ENCODE measurements at places on chromosomes 4 and X.
A peak's percentile ranks its signal among the peaks of the same experiment; 100 is the strongest.

DNA sequence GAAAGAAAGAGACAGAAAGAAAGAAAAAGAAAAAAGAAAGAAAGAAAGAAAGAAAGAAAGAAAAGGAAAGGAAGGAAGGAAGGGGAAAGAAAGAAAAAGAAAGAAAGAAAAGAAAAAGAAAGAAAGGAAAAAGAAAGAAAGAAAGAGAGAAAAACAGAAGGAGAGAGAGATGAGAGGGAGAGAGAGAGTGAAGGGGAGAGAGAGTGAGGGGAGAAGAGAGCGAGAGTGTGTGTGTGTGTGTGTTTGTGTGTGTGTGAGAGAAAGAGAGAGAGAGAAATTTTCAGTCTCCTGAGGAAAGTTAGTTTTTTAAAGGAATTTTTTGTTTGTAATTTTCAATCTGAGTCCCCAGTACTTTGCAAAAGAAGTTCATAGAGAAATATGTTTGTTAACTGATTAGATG lies 504.1 kb upstream of the POU3F4 start:
- no peak for DNase-seq

GRCh38 chr4:9849538-9849920 lies 68.1 kb downstream of the DRD5 start:
- DNase-seq, result no peak

DNA sequence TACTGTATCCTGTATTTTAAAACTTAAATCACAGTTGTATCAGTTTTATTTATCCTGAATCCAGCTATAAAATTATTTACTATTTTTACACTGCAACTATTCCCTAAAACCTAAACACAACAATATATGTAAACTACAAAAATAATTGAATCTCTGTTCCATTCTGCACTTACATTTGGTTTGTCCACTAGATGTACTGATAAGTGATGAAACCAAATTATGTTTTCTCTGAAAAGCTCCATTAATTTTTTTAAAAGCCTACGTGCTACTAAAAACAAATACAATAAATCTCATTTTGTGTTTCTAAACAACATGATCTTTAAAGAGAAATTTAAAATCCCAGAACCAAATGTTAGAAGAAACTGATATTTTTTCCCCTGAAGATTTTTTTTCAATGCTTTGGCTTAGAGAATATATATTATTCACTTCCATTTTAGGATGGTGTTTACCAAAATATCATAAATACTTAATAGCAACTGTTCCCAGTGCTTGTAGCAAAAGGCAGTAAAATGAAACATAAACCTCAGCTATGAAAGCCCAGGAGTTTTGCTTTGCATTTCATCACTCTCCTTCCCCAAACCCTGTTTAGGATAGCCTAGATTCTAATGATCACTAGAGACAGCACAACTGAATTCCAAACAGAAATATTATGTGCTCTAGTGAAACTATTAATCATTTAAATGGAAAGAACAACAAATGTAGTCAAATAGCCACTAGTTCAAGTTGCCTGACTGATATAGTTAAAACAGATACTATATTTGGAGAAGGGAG lies 19.7 kb downstream of the ANTXR2 start:
- no peak for DNase-seq

DNA sequence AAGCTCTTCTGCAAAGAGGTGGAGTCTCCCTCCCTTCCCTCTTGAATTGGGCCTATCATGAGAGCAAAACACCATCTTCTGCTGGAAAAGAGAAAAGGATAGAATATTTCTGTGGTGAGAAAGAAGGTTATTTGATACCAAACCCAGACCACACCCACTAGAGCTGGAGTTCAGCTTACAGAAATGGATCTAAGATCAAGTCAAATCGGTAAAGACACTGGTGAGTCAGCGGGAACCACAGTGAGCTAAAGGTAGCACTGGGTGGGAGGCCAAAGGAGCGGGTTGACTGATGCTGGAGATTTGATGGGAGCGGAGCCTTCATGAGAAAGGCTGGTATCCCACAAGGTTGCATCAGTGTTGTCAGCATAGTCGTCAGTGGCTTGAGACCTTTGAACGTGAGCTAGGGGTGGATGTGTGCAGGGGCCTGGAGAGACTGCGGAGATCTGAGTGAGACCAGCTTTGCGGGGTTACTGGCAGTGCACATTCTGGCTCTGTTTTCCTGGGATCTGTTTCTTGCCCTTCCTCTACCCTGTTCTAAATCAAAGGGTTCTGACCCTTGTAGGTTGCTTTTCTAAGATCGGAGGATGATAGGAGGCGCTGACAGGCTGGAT lies 106.4 kb upstream of the SCOC start:
- DNase-seq, result no peak

DNA sequence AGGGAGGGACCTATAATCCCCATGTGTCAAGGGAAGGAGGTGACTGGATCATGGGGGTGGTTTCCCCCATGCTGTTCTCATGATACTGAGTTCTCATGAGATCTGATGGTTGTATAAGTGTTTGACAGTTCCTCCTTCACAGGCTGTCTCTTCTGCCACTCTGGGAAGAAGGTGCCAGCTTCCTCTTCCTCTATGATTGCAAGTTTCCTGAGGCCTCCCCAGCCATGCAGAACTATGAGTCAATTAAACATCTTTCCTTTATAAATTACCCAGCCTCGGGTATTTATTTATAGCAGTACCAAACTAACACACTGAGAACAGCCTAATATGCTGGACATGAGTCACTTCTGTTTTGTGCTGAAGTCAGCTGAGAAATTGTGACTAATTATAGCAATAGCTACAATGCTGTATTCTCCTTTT lies 656.9 kb upstream of the CPEB2 start:
- no peak for DNase-seq

DNA sequence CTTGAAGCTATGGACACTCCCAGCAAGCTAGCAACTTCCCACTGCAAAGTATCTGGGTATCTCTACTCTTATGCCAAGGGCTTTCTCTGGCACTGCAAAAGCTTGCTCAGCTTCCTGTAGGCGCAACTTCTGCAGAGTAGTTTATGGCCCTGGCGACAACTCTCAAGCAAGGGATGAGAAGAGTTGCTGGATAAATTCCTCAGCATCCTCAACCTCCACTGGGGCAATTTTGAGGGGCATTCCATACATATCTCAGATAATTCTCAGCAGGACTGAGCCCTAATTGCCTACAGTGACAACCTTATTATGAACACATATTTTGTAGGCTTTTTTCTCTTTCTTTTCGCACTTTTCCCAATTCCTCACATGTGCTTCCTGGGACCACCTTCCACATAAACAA lies 31.2 kb upstream of the TAB3 start:
- no peak for DNase-seq

DNA sequence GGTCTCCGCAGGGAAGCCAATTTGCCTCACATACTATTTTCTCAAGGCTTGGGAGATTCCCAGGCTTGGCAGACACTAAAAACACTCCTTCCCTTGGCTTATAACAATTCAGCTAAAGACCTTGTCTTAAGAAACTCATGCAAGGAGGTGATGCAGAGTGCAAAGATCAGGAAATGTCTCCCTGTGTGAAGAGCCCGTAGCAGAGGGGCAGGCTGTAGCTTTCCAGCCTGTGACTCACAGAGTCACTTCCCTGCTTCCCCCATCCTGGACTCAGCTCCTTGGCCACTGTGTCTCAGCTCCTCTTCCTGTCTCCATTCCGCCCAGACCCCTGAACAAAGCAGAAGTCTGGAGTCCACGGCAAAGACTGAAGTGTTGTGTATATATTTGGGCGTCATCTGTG lies 56.1 kb downstream of the KDR start:
- no peak for DNase-seq

DNA sequence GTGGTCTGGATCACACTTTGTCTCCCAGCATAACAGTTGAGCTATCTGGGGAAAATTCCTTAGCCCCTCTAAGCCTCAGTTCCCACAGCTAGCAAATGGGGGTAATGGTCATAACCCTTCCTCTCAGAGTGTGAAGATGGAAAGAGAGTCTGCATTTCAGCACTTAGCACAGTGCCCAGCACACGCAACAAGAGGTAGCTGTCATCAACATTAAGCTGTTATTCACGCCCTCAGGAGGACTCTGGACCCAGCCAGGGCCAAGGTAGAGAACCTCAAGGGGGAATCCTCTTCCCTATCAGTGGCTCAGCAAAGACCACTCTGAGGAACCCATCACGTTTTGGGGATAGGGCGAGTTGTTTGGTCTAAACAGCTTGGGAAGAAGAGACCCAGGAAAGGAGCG lies 258.6 kb downstream of the FBXW7 start:
- no peak for DNase-seq

- no peak for DNase-seq
Measured at GRCh38 chr4:9781343-9782135, at the start of gene DRD5. DRD5 (plus strand) TSS chr4:9781634; CDS start chr4:9782030, 396 bp downstream.

GRCh38 chr4:158621729-158622128 lies 50.0 kb downstream of the C4orf46 start:
- DNase-seq, result no peak

DNA sequence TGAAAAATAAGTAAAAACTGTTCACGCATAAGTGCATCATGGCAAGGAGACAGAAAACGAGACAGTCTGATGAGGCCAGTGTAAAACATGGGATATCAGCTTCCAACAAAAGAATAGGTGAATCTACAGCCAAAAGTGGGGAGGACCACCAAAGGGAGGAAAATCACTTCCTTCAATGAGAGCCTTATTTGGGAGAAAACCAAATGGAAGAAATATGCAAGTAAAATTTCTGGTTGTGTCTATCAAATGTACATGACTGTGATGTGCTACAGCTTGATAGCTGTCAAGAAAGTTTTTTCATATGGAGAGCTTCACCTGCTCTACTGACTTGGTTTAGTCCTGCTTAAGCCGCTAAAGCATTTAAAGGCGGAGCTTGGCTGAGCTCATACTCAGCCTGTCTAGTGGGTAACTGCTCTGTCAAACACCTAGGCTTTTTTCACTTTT lies 66.2 kb downstream of the MAGEA1 start:
- no peak for DNase-seq

DNA sequence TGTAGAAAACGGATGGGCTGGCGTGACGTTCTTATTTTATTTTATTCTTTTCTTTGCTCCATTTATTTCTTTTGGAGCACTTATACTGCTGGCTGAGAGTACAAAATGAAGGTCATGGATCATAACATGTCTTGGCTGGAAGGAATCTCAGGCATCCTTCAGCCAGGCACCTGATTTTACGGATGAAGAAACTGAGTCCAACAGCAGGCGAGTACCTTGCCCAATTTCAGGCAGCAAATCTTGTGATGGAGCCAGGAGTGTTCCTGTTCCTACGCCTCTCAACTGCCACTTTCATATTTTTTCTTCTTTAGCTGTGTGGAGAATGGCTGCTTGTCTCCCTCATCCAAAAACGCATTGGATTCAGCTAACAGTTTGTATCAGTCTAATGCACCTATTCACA lies 332.1 kb upstream of the IGFBP7 start:
- DNase-seq, result no peak

GRCh38 chr4:5381961-5382441 lies 326.4 kb downstream of the EVC2 start:
- no peak for DNase-seq

DNA sequence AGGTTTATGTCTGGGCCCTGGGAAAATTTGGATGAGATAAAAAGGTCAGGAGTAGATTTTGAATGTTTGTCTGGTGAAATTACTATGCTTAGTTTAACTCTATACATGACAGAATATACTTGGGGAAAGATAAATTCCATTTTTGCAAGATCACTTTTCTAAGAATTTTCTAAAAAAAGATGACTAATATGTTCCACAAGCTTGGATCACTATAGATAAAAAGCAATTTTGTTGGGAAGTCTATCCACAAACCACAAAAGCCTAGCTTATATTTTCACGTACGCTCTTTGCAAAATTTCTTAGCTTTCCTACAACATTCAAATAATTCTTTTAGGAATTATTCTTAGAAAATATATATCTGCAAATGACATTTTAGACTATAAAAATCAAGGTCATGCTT lies 20.6 kb upstream of the COQ2 start:
- no peak for DNase-seq

DNA sequence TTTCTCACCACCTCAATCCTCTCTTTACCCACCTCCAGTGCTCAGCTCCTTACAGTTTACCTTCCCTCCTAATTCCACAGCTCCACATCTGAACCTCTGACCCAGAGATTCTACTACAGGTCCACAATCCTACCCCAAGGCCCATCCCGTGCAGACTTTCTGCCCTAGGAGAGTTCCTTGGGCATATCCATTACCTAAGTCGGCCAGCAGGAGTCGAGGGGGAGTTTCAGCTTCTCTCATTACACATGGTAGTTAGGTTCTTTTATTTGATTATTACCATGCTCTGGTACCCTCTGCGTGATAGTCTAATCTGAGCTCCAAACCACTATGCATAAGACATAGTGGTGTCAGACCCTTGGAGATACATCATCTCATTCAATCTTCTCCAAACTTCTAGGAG lies 117.9 kb downstream of the SH3RF1 start:
- no peak for DNase-seq

DNA sequence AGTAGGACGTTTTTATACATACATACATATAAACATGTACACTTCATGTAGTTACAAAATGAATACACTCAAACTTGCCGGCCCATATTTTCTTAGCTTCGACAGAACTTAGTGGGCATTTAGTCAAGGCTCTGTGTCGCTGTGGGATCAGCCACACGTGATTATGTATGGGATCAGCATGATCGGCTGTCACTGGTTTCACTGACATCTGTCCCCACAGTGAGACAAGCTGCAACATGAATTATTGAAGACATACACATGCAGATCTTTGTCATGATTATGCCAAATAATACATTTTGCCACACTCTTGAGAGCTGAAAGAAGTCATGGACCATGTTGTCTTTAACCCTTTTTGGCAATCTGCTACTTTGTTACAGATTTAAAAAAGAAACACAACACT lies 38.2 kb upstream of the NAA11 start:
- peak; percentile 22 for DNase-seq

- no peak for DNase-seq
Measured at GRCh38 chr4:121308328-121308663, 72.5 kb downstream of the QRFPR start.

GRCh38 chrX:137067147-137067546 lies 33.4 kb upstream of the GPR101 start:
- DNase-seq, result no peak

DNA sequence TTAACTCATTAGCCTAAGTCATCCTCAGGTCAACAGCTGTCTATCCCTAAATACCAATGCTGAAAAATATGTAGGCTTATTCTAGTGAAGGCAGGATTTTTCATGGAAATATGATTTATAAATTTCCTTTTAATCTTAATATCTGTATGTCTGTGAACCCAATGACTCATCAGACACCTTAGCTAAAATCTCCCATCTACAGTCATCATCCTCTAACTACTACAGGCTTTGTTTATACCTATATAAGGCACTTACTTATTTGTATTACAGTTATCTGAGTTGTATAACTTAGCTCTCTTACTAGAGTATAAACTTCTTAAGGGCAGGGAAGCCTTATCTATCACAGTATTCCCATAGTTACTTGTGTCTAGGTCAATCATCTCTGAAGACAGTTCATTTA lies 24.2 kb downstream of the AMMECR1 start:
- no peak for DNase-seq

GRCh38 chrX:132821974-132822633 lies 136.3 kb downstream of the HS6ST2 start:
- no peak for DNase-seq

DNA sequence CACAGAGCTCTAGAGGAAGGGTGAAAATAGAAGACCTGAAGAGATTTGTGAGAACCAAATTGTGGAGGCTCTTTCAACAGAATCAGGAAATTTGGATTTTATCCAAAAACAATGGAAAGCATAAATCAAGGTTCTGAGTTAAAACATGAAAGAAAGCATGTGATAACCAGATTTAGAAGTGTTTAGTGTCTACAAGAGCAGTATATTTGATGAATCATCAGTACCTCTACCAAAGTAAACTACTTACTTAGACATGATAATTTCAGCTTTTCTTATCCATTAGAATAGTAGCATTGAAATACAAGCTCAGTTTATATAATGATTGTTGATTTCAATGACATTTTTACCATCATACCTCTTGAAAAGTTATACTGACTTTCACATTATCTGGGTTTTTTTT lies 25.9 kb upstream of the INTU start:
- no peak for DNase-seq
